ENCODE measurements at places on chromosomes 12 and 14. TPM values are rescaled to one million over a fixed set of nuclear protein-coding genes. Genes with fewer than 3 reads are reported as not detected.

GRCh38 chr14:77119851-77120250, 21.7 kb downstream of the ZDHHC22 start:
- no peak for DNase-seq

Gene SERPINA6
- not detected for total RNA-seq

Gene DHH
- total RNA-seq = 0.35 TPM

Gene TDRD9
- total RNA-seq = 8.6 TPM

GRCh38 chr12:32896432-32897280, at the start of gene PKP2:
Gene PKP2, minus strand, starts transcription at chr12:32896777. Its CDS starts 46 bp downstream, at chr12:32896731.
- DNase-seq = no peak

Data from right atrium auricular region (tissue), 2 donors.